ENCODE measurements at places on chromosomes 7 and 10. TPM values are rescaled to one million over a fixed set of nuclear protein-coding genes. Genes with fewer than 3 reads are reported as not detected.

- no peak for DNase-seq
Observed at GRCh38 chr7:114627231-114627630, 212.6 kb downstream of the FOXP2 start.

GRCh38 chr10:23918839-23919238 lies 290.1 kb upstream of the KIAA1217 start:
- no peak for DNase-seq

DNA sequence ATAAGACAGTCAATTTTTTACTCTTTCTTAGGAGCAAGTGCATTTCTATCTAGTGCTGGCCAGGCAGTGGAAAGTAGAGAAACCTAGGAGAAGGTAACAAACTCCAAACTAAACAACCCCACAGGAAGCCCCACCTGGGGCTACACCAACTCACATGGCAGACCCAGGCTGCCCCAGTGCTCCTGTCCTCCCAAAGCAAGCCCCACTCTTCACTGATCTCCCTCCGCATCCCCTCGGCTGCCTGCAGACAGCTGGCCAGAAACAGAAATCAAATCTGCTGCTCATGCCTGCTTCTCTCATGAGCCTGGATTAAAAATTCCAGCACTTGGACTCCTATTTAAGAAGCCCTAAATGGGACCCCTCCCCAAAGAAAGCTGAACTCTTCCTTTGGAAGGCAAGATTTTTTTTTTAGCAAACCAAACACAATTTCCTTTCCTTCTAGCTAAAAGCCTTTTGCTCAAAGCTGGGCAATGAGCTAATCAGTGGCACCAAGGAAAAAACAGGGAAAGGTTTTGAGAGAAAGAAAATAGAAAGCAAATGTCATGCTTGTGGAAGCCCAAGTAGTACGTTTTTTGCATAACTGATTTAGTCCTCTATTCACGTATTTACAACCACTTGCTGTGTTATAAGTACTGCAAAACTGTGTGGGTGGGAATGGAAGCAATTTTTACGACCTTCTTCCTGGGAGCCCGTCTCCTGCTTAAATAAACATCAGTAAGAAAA lies 10.8 kb downstream of the PDE1C start:
- DNase-seq: no peak

DNA sequence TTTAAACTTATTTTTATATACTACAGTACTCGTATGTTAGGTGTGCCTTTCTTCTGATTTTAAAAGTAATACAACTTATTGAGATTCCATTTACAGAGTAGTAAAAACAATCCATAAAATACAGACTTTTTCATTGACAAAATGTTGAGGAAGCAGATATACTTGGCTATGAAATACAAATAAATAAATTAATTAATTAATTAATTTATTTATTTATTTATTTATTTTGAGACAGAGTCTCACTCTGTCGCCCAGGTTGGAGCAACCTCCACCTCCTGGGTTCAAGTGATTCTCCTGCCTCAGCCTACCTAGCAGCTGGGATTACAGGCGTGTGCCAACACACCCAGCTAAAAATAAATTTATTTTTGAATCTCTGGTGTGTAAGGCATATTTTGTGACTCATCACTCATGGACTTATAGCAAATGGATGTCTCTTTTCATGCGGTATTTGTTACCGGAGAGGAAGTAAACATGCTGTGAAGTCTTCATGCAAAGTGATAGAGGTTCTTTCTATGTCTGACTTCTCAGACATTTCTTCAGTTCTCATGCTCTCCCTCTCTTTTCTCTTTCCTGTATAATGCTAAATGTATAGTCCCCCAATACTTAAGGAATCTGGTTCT lies 20.2 kb upstream of the SRPK2 start:
- DNase-seq: no peak

Gene NPY4R
- not detected for total RNA-seq

Data from CD4-positive, CD25-positive, alpha-beta regulatory T cell (primary cell).